ENCODE measurements at places on chromosomes 6 and 20.

DNA sequence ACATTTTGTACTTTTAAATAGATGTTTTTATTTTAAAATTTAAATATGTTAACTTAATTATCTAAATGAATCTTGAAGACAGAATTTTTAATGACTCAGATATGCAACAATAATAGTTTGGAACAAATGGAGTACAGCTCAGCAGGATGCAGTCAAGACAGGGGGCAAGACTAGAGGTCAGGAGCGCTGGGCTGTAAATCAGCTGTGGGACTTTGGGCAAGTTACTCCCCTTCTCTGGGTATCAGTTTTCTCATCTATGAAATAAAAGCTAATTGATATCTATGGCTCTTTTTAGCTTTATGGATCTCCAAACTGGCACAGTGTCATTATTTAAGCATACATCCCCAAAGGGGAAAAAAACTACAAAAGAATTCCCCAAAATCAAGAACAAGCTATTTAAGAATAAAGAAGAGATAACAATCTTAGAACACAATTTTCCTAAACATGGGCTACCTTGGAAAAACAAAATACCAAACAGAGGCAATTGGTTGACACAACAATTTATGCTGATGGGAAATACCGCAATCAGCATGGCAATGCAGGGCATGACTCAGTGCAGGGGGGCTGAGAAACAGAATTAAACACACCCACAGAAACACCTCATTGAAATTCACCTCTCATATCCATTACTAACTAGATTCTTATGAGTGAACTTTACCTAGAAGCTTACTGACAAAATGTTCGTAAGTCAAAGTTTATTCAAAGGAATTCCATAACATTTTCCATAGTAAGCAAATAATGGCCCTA is 188.2 kb downstream of the SIM1 start:
- no peak for DNase-seq

- no peak for DNase-seq
Measured at GRCh38 chr6:28425944-28426541, 17.2 kb downstream of the ZSCAN23 start.

- no peak for DNase-seq
Measured at GRCh38 chr20:34060970-34061369, 51.1 kb downstream of the EIF2S2 start.

- no peak for DNase-seq
Measured at GRCh38 chr6:127630800-127631199, 53.8 kb downstream of the C6orf58 start.

- DNase-seq, result no peak
Measured at GRCh38 chr6:3939368-3939958, 90.3 kb downstream of the FAM50B start.

- no peak for DNase-seq
Measured at GRCh38 chr6:35262596-35262995, 3.1 kb downstream of the ZNF76 start.

GRCh38 chr6:45419571-45420082 is 41.9 kb upstream of the SUPT3H start:
- no peak for DNase-seq

DNA sequence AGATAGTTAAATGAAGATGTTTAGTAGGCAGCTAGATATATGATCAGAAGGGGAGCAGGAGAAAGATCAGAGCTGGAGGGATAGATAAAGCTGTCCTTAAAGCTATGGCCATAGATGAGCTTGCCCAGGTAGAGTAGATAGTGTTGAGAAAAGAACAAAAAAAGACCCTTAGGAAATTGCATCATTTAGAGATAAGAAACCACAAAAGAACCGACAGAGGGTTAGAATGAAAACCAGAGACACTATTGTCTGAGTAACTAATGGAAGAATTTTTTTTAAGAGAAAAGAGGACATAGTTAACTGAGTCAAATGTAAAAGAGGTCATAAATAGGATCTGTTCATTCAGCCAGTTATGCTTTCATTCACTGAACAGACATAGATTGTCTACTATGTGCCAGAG is 101.8 kb downstream of the TNFAIP3 start:
- DNase-seq, result no peak

DNA sequence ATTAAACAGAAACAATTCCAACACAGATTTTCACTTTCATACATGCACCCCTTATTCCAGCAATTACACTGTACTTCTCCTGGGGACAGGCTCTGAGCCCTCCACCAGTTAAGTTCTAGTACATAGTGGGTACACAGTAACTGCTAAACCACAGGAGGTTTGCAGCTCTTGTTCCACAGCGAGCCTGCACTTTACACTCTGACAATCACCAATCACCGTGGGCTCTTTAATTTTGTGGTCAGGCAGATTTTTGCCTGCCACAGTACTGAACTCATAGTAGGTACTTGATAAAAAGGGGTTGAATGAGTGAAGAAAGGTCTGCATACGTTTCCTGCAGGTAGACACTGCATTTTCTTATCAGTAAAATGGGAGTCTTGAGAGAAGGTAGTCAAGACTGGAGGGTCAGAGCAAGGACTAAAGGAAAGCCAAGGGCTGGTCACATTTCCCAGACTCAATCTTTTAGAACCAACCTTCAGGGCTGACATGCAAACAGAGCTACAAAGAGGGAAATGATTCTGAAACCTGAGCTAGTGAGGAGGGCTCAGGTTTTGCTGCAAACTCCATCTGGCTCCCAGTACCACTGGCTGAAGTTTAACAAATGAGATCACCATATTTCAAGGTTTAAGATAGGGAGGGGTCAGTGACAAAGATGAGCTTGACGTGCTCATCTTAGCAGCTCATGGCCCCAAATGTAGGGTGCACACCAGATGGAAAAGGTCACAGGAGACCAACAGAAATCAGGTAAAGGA is 404.6 kb downstream of the BTBD9 start:
- DNase-seq, result no peak

DNA sequence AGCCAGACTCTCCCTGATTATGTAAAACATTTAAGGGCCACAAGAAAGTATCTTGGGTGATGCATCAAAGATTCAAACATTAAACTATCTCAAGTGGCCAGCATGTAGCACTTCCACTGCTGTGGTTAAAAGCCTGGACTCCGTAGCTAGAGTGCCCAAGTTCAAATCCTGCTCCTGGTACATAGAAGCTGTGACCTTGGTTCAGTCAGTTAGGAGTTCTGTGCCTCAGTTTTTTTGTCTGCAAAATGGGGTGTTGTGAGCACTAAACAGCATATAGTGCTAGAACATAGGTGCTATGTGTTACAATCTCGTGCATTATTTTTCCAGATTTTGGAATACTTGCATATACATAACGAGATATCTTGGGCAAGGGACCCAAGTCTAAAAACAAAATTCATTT is 68.7 kb downstream of the PSMG4 start:
- DNase-seq, result no peak

DNA sequence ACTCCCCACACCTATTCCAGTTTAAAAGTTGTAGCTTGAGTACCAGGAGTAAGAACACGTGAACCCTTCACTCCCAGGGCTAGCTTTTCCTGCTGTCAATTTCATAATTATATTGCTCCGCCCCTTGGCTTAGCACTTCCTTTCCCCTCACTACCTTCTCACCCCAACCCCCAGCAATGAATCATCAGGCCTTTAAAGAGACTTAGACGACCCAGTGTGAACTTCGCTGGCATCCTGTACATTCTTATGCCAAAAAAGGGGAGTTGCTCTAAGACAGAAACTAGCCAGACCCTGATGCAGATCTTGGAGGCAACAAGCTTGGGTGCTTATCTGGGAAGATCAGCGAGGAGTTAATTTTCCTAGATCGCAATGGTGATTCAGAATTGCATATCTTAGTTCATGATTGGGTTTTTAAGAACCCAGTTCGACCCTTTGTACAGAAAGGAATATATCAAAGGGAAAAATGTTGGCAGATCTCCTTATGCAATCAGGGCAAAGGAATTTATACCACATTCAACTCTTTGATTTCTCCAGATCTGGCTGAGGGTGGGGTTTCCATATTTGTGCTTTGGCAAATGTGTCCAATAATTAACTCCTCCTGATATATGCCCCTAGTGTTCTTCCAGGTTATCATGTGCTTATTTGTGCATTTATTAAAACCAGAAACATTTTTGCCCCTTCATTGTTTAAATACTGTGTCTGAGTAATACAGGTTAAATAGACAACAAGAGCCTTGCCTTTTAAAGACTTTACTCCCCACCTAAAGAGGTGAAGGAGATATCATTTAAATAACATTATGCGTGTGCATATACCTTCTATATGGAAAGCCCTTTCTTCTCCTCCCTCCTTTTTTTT is 8.1 kb upstream of the ATXN1 start:
- DNase-seq, result peak; percentile 45

DNA sequence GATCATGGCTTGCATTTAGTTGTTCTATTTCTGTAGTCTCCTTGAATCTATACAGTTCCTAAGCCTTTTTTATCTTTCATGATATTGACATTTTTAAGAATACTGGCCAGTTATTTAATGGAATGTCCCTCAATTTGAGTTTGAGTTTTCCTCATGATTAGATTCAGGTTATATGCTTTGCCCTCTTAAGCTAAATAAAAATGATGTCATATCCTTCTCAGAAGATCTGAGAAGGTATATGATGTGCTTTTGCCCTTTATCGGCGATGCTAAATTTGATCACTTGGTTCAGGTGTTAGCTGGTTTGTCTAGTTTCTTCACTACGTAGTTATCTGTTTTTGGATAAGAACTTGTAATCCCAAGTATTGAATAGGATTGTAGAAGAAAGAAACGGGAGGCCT is 509.8 kb upstream of the SOX4 start:
- DNase-seq, result no peak

DNA sequence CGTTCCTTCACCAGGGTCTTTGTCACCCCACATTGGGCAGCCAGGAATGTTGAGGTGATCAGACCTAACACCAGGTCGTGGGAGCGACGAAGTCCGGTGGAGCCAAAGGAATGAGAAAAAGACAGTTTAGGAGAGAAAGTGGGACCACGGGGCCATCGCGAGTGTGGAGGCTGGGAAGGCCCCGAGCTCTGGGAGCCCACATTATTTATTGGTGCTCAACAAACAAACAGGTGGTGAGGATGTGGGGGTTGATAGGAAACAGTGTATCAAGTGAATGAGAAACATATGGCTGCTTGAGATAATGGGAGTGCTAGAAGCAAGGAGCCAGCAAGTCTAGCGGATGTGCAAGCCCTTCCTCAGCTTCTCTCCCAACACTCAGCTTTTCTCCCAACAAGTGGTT is 287.1 kb upstream of the SGK1 start:
- no peak for DNase-seq

DNA sequence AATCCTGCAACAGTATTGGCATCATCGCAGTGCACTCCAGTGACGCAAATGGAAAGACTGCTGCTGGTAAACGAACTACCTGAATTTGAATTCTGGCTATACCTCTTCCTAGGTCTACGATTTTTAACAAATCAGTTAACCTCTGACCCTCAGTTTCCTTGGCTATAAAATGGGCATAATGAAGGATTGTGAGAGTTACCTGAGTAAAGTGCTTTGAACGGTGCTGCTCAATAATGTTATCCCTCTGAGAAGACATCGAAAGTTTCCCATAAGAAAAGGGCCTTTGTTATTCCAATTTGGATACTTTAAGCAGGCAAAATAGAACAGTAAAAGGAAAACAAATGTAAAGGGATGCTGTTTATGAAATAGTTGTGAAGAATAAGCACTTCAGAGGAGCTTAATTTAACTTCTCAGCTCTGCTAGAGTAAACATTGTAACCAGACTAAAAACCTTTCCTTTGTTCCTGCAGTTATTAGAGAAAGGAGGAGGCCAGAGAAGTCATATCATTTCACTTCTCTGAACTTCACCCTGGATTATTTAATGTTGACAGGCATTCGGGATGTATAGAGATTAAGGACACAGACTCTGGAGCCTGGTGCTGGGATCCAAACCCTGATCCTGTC is 5.8 kb downstream of the SGK1 start:
- no peak for DNase-seq

DNA sequence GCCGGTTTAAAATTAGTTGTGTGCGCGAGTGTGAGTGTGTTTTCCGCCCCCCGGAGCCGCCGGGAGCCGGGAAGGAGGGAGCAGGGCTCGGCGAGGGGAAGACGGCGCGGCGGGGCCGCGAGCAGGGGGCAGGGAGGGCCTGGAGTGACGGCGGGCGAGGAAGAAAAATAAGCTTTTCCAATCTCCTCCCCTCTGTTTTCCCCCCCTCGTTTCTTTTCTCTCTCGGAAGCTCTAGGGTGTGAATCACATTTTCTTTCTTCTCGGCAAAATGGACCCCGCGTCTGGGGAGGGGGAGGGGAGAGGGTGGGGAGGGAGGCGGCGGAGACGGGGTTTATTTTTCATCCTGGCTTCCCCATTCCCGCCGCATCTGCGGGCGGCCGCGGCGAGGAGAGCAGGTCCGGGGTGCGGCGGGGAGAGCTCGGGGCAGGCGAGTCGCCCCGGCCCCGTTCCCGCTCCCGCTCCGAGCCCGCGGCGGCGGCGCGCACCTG is 881 bp downstream of the BICRAL start:
- DNase-seq, result peak; percentile 52

Data from stimulated activated CD8-positive, alpha-beta memory T cell treated with anti-CD3 and anti-CD28 coated beads, Interleukin-4, amount 100 ng/mL, for 4 hours (primary cell).